Suprapubic skin (tissue), 4 donors: ENCODE measurements at places on chromosomes 4 and X.

GRCh38 chr4:74311696-74312313, 3.5 kb downstream of the EPGN start:
- DNase-seq = no peak

GRCh38 chrX:128759745-128760144, 707.5 kb upstream of the ACTRT1 start:
- DNase-seq = no peak

DNA sequence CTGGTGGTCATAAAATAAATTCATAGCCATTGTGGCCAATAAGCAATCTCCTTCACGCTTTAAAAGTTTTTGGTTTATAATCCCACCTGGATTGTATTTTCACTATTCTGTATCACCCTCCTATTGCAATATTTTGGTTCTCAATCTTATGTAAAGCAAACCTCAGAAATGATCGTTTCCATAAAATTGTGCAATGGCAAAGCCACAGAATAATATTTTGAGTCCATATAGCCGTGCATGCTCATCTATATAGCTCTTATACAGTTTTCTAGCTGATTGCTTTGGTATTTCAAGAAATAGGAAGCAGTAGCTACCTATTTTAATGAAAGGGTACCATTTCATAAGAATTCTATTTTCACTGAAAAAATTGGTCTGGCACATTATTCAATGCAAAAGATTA, 10.0 kb upstream of the HAND2 start:
- DNase-seq = no peak

DNA sequence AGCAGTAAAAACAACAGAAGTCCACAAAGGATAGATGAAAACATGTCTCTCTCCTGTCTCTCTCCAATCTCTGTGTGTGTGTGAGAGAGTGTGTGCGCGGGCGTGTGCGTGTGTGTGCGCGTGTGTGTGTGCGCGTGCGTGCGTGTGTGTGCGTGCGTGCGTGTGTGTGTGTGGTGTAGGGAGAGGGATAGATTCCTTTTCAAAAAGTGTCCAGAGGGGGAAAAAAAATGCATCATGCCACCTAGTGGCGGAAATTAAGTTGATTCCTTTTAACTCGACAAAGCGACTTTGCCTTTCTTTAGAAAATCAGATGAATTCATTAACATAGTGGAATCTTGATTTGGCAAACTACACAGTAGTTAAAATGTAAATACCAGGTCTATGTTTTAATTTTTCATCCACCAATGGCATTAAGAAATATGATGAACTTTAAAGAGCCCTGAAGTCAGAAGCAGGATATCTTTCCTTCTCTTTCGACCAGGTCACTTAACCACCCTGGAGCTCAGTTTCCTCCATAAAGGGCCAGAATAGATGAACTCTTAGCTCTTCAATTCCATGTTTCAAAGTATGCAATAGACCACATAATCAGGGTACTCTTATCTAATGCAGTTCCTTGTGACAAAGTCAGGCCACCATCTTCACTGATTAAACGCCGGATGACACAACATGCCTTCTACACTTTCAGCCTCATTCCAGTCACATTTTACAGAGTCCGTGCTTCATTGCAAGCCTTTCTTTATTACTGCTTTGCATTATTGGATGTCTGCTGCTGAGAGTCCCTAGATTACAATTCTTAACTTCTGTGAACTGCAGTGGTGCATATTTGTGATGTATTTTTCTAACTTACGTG, 162.8 kb downstream of the FBXO8 start:
- no peak for DNase-seq

- no peak for DNase-seq
These were observed 9.0 kb upstream of the DRP2 start for GRCh38 chrX:101210630-101211029.

DNA sequence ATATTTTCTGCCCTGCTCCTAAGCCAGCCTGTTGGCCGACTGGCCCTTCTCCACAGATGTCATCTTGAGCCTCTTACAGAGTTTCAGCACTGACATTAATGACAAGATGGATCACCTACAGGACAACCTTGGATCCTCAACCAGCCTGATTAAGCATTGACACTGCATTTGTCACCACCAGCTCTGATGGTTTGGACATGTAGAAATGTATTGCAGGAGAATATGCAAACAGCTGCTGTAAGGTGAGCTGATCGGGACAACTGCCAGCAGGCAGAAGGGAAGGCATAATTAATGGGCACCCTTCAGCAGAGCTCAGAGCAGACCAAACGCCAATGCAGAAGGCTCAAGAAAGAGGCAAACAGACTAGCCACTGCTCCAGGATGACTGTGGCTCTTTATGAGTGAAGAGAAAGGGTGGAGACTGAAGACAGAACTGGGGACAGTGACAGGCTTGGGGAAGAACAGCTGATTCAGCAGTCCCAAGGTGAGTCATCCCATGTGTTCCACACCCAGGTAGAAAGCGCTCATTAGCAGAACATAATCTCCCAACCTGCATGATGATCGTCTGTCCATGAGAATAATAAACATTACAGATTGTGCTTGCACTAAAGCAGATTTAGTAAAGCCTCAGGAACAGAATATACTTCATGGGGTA, 6.7 kb downstream of the CORIN start:
- DNase-seq = no peak

DNA sequence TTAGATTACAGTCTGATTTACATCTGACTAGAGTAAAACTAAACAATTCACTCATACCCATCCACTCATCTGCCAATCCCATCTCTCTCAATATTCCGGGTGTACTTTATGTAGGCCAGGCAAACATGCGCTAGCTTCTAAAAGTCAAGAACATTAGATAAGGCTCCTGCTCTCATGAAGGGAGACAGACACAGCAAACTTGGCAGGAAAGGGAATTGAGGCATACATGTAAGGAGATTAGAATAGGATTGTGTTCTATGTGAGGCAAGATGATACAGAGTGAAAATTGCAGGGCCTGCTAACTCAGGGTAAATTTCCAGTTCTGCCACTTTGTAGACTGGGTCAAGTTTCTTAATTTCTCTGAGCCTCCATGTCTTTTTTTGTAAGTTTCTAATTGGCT, 135.8 kb downstream of the CDS1 start:
- DNase-seq = no peak

DNA sequence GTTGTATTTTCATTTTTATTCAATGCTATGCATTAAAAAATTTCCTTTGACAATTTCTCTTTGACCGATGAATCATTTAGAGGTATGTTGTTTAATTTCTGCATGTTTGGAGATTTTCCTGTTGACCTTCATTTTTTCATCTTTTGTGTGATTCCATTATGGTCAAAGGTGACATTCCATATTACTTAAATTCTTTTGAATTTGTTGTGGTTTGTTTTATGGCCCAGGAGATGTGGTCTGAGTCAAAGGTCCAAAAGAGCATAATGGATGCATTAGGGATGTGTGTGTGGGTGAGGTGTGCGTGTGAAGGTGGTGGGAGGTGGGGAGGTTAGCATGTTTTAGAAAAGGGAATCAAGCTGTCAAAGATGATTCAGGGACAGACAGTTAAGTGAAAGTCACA, 76.0 kb upstream of the GIMD1 start:
- no peak for DNase-seq

DNA sequence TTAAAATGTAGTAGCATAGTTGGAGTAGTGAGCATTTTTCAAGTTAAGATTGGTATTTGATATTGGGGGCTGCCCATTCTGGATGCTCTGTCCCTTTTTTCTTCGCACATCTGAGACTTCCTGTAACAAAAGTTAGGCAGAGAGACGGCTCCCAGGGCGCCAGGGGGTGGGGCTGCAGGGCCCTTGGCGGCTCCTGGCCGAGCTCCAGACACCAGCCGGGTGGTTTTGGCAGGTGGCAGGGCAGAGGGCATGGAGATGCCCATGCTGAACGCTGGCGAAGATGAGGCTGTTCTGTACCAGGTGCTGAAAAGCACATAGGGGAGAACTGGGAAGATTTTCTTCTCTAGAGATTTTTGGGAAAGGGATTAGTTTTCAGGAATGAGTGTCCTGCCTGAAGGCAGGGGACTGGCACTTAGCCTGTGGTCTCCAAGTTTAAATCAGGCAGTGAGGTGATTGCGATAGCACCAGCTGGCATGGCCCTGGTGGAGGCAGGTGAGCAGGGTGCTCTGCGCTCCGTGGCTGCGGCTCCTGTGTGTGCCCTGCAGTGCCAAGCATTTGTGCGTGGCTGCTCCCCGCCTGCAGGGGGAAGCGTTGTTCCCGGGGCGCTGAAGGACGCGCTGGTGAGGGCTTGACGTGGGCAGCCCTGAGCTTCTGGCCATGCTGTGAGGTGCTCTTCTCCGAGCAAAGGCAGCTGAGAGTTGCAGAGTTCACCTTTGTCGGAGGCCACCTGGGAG, 23.6 kb upstream of the HGFAC start:
- peak; percentile 52 for DNase-seq

DNA sequence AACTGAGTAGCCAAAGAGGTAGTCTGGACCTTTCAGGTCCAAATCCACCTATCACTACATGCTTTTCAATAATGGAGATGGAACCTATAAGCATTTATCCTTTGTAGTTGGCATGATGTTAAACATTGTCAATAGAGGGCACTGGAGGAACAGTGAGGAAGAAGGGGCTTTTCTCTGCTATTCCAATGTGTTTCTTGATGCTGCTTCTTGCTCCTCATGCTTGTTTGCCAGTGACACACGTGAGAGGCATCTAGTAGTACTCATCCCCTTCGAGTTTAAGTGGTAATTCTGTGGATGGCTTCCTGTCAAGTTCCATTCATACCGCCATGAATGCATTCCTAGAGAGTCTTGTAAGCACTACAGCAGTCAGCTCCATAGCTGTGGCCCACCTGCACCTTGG, 84.0 kb downstream of the NAA11 start:
- DNase-seq = no peak

- DNase-seq = no peak
These were observed 6.5 kb downstream of the PIGA start for GRCh38 chrX:15328821-15329220.

DNA sequence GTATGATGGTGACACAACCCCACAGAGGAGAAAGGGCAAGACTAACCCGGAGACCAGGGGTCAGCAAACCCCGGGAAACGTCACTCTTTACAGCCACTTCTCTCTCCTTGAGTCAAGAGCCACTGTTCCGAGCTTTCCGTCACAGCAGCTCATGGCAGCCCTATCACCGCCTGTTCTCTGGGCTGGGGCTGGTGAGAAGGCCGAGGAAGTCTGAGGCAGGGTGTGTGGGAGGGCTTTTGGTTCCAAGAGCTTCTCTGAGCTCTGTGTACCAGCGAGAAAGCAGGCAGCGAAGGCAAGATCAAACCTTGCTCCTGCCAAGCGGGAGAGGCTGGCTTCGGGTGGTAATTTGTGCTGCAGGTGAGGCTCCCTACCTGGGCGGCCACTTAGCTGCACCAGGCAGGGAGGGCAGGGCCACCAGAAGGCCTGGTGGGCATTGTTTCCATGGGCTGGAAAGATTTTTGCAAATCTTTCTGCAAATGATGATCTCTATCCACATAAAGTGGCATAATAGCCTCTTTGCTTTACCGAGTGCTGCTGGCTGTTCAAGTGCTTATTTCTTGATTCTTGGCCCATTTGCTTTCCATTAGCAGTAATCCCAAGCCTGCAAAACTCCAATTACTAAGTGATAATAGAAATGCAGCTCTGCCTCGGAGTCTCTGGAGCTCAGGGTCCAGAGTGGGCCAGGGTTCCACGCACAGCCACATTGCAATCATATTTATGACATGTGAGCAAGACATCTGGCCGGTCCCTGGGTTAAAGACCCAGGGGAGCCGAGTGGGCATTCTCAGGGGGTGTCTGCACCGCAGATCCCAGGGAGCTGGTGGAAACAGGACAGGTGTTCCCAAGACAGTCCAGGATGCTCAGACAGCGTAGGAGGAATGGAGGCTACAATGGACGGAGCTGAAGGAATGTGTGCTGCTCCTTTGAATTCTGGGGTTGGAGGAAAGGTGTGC, 41.5 kb downstream of the DCTD start:
- no peak for DNase-seq
